ENCODE measurements at places on chromosomes 5 and 9.

DNA sequence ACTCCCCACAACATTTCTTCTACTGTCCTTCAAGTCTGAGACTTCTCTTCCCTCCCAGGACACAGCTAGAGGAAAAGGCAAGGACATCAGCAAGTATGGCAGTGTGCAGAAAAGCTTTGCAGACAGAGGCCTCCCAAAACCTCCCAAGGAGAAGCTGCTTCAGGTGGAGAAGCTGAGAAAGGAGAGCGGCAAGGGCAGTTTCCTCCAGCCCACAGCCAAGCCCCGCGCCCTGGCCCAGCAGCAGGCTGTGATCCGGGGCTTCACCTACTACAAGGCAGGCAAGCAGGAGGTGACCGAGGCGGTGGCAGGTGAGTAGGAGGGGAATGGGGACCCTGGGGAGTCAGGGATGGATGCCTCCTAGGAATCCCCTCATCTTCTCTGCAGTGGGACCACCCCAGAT is 24.4 kb downstream of the OLFML2A start:
- DNase-seq = no peak

DNA sequence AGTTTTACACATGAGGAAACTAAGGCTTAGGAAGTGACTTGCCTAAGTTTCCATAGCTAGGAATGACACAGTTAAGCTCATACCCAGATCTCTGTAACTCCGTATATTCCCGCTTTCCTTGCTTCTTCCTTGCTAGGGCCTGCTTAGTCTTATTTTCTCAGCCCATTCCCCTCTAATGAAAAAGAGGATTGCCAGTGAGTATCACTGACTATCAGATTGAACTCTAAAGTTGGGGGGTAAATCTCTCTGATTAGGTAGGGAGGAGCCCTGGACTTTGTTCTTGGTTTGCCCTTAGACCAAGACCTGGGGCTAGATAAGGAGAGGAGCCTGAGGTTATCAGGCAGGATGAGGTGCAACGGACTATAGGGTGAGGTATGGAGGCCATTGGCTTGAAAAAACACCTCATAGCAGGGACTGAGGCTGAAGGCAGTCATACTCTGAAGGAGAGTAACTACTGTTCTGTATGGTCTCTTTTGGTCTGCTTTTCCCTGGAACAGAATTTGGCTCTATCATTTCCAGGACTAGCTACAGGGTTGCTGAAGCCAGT is 2.5 kb downstream of the TRIM32 start:
- DNase-seq = no peak

- DNase-seq = peak; percentile 95
Measured at GRCh38 chr5:87121304-87122150, 146.2 kb upstream of the RASA1 start.

GRCh38 chr5:125295405-125295872 is 549.0 kb upstream of the ZNF608 start:
- DNase-seq = peak; percentile 26

DNA sequence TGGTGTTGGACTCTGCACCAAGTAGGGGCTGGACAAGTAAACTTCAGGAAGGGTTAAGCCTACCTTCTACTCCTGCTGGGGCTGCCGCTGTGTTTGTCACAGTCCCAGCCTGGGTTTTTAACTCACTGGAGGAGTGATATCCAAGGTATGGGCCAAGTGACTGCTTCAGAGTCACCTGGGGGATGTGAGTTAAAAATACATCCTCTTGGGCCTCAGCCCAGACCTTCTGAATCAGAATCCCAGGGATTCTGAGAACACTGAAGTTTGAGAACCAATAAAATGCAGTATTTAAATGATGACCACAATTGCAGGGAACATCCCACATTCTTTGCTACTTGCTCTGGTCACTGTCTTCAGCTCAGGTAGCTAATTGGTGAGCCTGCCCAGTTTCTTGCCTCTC is 95.1 kb upstream of the DNAH5 start:
- peak; percentile 72 for DNase-seq

DNA sequence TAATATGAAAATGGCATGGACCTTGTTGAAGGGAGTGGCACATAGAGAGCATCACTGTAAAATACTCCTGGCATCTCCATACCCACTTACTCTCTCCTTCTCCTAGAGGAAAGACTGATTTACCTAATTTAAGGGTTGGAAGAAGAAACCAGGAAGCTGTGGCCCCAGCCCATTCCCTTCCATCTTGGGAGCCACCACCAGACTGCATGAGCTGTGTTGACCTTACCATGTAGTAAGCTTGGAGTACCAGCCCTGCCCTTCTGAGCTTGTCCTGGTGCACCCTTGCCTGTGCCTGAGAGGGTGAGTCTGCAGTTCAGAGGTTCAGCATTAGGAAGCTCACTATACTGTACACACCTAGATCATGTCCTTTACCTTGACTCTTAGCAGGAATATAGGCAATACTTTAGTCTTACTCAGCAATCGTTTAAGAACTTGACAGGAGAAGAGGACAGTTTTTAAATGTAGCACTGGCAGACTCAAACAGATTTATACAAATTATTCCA is 35.7 kb upstream of the HMGCS1 start:
- no peak for DNase-seq

DNA sequence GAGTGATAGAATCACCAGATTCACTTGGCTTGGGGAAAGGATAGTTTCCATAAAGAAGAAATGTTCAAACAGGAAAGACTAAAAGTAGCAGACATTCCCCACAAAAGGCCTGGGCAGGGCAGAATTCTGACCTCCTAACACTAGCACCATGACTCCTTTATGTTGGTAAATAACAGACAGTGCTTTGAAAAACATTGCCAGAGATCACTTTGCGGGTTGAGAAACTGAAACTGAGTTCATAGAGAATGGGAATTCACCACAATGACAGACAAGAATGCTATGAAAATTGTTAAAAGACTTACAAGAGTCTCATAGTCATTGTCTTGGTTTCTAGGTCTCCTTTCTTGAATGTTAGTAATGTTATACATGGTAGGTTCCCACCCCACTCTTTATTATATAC is 172.5 kb upstream of the GLRA1 start:
- no peak for DNase-seq

DNA sequence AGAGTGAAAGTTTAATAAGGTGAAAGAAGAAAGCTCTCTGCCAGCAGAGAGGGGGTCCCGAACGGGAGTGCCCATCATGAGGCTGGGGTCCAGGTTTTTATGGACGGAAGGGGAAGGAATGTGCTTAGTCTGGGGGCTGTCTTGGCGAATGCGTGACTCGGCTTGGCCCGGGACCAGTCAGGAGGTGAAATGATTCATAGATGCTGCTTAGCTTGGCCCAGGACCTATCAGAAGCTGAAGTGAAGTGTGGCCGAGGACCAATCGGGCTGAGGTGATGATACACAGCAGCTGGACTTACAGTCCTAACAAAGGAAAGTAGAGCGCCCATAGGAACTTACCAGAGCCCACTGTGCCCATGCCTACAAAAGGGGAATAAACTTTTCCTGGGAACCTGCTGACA is 3.9 kb upstream of the FKTN start:
- no peak for DNase-seq

DNA sequence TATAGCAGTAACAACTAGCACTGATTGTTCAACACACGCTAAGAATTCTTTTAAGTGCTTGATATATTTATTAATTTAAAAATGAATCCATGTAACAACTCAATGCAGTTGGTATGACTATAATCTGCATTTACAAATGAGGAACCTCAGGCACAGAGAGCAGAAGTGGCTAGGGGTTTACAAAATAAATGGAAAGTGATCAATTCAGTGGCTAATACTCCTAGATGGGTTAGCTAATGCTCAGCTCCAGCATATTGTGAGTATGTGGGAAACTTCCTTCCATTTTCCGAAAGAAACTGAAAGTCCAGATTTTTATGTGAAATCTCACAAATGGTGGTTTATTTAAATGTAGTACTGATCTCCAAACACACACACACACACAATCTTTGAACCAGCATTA is 128.0 kb downstream of the RFX3 start:
- DNase-seq = no peak

- no peak for DNase-seq
Measured at GRCh38 chr9:113790093-113790492, 86.0 kb upstream of the ZNF618 start.

- DNase-seq = no peak
Measured at GRCh38 chr5:126536874-126537273, 58.1 kb downstream of the ALDH7A1 start.

- no peak for DNase-seq
Measured at GRCh38 chr9:120197605-120198004, 382.4 kb downstream of the CDK5RAP2 start.

- DNase-seq = no peak
Measured at GRCh38 chr5:139745800-139746690, 49.6 kb upstream of the PSD2 start.

GRCh38 chr9:76600007-76600615 is 141.1 kb downstream of the GCNT1 start:
- no peak for DNase-seq

- no peak for DNase-seq
Measured at GRCh38 chr5:96337048-96337781, 95.8 kb downstream of the PCSK1 start.

DNA sequence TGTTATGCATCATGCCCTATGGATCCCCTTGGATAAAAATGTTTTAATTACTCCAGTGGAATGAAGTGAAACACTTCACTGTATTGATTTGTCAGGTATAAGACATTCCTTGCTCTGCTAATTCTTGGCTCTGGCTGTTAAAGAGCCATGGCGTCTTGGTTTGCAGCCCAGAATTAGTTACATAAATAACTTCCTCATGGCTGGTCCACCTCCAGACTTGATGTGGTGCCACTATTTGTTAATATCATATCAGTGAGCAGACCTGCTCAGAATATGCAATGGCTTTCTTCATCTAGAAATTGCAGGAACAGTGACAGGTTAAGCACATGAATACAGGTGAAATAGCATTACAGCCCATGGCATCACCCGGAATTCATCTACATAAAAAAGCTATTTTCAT is 446.9 kb upstream of the GRIN3A start:
- DNase-seq = no peak

DNA sequence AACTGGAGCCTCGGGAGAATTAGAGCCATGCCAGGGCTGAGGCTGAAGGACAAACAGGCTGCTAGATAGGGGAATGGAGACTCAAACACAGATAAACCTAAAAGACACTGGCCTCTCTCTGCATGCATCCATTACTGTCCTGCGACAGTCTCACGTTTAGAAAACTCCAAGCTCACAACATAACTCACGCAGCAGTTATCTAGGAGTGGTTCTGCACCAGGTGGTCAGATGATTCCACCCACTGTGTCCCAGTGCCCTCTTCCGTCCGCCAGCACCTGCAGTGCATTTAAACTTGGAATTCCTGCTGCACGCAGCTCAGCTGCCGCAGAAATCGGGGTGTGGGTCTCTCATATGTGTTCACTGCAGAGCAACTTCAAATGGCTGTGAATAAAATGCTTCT is 272.6 kb upstream of the IRX2 start:
- DNase-seq = no peak

- no peak for DNase-seq
Measured at GRCh38 chr9:96524764-96525163, 74.8 kb downstream of the HABP4 start.

GRCh38 chr5:1524799-1525623 is 1.3 kb upstream of the LPCAT1 start:
- no peak for DNase-seq

DNA sequence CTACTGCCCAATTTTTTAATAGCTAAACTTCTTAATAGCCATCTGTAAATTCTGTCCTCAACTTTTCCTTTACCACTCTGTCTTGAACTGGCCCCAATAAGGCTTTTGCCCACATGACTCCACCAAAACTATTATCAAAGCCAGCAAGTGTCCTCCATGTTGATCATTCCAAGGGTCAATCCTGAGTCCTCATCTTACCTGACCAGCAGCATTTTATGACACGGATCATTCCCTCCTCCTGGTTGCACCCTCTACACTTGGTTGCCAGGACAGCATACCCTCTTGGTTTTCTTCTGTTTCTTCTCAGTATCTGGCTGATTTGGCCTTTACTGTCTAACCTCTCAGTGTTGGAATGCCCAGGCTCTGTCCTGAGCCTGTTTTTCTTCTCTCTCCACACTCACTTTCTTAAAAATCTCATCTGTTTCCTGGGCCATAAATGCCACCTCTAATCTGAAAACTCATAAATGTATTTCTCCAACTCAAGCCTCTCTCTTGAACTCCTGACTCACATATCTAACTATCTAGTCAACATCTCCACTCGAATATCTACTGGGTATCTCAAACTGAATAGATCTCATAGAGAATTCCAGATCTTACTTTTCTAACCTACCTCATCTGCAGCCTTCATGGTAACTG is 40.0 kb upstream of the CDC42SE2 start:
- DNase-seq = no peak

DNA sequence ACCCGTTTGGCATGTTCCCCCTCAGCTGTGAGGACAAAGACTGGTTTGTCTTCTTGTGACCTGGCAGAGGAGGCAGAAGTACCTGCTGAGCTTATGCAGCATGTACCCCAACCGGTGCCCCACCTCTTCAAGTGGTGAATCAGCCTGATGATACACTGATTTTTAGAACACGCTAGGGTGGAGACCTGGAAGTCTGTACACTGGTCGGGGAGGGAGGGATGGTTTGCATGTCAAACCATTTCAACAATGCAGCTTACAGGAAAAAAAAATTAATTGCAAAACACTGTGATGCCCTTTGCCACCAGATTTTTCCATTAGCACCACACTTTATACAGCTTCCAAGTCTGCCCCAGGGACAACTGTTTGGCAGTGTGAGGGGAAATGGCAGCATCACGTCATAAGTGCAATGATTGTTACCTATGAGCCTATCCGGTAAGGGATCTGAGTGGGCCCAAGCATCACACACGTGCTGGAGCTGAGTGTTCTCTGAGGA is 155.1 kb upstream of the DMRT1 start:
- DNase-seq = peak; percentile 34

GRCh38 chr5:66143473-66144073 is 527 bp upstream of the SREK1 start:
- no peak for DNase-seq

- no peak for DNase-seq
Measured at GRCh38 chr5:57777174-57777581, 294.6 kb upstream of the ACTBL2 start.

DNA sequence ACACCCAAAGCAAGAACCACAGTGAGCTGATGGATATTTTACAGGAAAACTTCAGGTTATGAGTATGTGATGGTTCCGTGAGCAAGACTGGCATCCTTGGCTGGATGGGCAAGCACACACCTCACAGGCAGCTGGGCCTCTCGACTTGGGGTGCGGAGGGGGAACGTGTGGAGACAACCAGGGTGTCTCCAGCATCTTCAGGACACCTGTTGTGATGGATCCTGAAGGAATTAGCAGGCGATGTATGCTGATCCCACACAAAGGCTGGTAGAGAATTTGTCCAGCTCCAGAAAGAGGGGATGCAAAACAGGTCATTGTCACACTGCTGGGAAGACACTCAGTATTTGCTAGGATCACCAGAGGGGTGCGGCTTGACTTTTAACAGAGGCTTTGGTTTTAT is 42.7 kb downstream of the SECISBP2 start:
- no peak for DNase-seq

GRCh38 chr5:24735284-24735683 is 90.5 kb upstream of the CDH10 start:
- DNase-seq = no peak

DNA sequence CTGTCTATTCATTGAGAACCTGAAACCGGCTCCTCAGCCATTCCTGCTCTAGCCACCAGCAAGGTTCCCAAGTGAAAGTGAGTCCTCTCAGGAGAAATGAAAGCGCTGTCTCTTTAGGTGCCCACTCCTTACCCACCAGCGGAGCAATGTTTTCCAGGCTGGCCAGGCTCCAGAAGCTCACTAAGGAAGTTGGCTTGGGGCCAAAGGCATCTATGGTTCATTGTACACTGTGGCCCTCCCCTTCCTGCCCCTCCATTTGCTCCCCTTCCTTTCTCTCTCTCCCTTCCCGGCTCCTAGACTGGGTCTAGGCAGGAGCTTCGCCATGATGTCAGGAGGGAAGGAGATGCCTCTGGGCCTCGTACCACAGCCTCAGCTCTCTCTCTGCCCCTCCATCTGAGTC is 1.1 kb upstream of the GABRP start:
- DNase-seq = no peak

Data from HT1080 (cell line).